GM23248 (cell line): ENCODE measurements at places on chromosomes 2 and 18. TPM values are rescaled to one million over a fixed set of nuclear protein-coding genes. Genes with fewer than 3 reads are reported as not detected.

Gene SPHKAP
- total RNA-seq = 0.13 and 0.32 TPM in 2 replicates

Gene IL36RN
- not detected in 2 replicates for total RNA-seq

Gene TTC32
- total RNA-seq = 1.5 TPM in 1 of 2 replicates, not detected in the other

Gene MAPK4
- 0.22 TPM in 1 of 2 replicates, not detected in the other for total RNA-seq

Gene HES6
- 0.86 and 0.89 TPM in 2 replicates for total RNA-seq

Gene FAM237A
- not detected in 2 replicates for total RNA-seq

Gene HPCAL1
- 36.5 and 65.4 TPM in 2 replicates for total RNA-seq

Gene DOK6
- total RNA-seq = 0.76 and 5.2 TPM in 2 replicates

Gene PKDCC
- total RNA-seq = 9.9 and 12.8 TPM in 2 replicates

- DNase-seq = no peak
Measured at GRCh38 chr2:148616662-148617061, 27.9 kb upstream of the EPC2 start.

DNA sequence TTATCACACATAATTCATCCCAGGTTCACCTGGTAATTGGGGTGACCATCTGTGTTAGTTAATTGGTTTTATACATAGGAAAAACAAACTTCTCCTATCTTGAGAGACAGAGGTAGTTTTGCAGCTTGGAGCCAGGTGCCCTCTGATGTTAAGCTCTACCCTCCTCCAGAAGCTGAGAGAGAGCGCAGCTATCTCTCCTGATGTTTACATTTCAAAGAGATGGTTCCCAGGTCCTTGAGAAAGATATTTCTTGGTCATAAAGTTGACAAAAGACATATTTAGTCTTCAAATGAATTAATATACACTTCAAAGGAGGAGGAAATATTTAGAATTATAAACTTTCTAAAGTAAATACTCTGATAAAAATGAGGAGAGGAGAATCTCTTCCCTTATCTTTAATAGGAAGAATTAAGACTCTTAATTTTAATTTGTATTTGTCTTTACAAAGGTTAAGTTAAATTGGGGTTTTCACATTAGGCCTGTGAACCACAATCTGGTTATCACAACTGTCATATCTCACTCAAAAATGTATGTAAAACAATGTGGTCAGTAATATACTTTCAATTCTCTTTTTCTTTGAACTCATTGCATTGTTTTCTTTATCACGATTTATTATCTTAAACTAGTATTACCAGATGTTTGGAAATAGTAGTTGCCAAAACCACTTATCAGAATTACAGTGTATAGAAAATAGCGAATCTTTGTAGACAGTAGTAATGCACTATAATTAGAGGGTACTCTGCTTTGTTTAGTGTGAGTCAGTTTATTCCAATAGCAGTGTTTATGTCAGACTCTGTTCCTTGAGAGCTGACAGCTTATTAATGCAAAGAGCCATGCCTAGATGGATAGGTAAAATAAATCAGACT, 26.8 kb downstream of the SERPINB4 start:
- DNase-seq = no peak

DNA sequence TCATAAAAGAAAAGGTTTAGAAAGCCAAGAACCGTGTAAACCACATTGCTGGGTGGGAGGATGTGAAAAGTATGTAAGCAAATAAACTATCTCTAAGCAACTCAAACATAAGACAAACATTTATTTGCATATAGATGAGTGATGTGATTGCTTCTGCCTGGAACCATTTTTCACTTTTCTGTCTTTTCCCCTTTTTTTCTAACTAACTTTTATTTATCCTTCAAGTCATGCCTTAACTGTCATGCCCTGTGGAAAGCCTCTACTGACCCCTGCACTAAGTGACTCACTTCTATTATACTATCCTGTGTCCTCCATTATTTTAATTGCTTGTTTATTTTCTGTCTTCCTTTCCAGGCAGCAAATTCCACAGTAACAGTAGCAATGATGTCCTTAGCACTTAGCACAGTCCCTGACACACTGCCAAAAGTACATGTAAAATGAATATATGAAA, 87.5 kb upstream of the CTAGE1 start:
- DNase-seq = peak; percentile 53

DNA sequence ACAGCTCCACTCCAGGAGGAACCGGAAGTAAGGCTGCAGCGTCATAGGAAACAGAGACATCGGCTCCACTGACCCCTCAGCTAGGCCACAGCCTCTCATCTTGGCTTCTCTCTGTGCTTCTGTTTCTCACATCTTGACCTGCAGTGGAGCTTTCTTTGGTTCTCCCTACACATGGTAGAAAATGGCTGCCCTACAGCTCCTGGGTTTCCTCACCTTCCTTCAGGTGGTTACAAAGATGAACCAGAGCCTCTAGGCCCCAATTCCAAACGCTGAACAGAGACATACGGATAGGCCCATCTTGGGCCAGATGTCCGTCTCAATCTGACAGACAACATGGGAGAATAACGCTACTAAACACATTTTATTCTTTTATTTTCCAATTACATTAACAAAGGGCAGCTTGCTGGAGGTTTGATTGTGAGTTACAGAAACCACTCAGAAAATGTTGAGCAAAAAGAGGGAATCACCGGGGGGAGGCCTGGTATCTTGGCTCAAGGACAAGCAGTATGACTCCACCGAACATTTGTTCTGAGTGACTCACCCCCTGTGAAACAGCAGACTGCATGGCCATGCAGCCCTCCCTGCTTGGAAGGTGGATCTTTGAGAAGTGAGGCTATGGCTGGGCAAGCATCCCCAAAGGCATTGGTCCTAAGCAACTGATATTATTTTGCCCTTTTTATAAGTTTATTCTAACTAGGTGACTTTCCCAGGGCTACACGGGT, 303.5 kb downstream of the CDCA7 start:
- peak; percentile 97 for DNase-seq

GRCh38 chr2:159136391-159136790, 150.1 kb downstream of the WDSUB1 start:
- DNase-seq = no peak

DNA sequence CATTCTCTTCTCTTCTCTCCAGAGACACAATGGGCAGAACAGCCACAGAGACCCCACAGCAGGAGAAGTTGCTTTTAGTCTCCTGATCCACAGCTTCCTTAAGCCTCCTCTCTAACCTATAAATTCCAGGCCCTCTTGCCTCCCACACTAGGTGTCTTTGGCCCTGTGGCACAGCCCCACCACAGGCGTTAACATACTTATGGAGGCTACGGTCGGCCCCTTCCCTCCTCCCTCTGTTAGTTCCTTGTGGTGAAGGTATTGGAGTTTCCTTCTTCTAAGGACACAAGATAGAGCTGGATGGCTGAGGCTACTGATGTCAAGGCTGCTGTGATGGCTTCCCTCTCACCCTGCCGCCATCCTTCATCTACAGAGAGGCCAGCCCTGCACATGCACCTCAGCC, 123.5 kb upstream of the ACAA2 start:
- DNase-seq = no peak

DNA sequence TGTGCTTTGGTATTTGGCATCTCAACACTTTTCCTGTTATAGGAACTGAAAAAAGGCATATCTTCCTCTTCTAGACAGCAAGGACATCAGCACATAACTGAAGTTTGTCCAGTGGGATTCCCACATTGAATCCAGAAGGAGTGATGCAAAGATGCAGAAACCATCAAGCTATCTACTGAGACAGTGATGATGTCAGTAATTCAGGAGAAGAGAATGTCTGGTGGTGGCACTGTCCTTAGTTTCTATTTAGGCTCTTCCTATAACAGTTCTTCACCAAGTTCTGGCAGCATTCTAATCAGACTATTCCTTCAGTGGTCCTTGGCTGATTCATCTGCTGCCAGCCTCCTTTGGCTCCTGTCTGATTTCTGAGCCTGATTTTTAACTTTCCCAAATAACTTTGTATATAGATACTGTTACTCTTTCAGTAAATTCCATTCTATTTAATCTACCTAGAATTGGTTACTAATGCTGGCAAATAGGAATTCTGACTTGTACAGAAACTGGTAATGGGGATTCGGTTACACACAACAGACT, 56.6 kb upstream of the AGPS start:
- DNase-seq = peak; percentile 55

GRCh38 chr2:135728064-135728743, 13.5 kb upstream of the UBXN4 start:
- no peak for DNase-seq

GRCh38 chr2:43592443-43592842, 3.4 kb downstream of the THADA start:
- peak; percentile 78 for DNase-seq

DNA sequence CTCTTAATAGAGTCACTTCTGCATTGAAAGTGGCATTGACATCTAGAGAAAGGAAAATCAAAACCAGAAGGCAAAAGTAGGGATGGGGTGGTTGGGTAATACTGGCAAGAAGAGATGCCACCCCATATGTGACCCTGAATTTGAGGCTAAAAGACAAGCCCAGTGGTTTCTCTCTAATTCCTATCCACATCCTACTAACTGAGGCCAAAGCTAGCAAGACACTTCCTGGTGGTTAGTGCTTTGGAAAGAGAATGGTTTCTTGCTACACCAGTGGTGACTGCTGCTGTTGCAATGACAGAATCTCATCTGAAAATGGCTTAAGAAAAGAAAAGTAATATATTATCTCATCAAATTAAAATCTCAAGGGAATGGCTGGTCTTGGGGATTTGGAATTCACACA, 640.6 kb downstream of the EPHA4 start:
- peak; percentile 53 for DNase-seq

- no peak for DNase-seq
Measured at GRCh38 chr2:126674075-126674744, 18.3 kb downstream of the GYPC start.

DNA sequence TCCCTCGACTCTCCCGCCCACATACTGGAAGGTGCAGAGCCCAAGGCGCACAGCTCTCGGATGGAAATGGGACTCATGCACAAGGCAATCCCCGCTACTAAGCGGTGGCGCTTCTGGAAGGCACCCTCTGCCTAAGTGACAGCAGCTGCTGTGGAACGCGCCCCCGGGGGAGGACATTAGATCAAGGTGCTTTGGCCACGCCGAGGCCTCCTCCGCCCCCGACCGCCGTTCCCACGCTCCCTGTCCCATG, 202 bp downstream of the MCEE start:
- peak; percentile 82 for DNase-seq

DNA sequence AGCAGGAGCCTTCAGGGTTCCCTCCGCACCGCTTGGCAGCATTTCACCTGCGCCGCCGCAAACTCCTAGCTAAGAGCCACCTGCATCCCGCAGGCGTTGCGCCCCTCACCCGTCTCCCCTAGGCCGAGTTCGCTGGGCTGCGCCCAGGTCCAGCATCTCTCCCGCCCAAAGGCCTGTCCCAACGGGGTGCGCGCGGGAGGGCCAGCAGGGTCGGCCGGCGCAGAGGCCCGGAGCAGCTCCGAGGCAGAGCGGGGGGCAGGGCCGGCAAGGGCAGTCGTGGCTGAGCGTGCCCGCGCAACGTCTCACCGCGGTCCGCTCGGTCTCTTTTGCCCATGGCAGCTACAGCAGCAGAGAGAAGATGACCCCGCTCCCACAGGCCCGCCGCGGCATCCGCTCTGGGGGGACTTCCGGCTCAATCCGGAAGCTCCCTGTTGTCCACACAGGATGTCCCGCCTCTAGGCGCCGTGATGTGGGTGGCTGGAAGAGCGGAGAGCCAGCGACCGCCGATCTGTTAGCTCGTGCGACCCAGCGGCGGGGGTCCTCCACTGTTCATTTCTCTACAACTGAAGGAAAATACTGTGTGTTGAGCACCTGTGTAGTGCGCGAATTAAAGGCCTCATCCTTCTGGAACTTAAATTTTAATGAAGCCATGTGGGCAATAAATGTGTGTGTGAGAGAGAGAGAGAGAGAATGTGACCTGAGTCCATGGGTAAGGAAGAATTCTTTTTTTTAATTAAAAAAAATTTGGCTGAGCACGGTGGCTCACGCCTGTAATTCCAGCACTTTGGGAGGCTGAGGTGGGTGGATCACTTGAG, at the start of gene ERCC3:
TSS of gene ERCC3 (minus strand) at position 397 of the 815 bp plus-strand sequence. CDS start at position 334, 63 bp downstream.
- peak; percentile 90 for DNase-seq

- no peak for DNase-seq
Measured at GRCh38 chr2:179049546-179050311, at the start of gene CCDC141. Gene CCDC141, minus strand, starts transcription at chr2:179050137. Its CDS starts 196 bp downstream, at chr2:179049941.

DNA sequence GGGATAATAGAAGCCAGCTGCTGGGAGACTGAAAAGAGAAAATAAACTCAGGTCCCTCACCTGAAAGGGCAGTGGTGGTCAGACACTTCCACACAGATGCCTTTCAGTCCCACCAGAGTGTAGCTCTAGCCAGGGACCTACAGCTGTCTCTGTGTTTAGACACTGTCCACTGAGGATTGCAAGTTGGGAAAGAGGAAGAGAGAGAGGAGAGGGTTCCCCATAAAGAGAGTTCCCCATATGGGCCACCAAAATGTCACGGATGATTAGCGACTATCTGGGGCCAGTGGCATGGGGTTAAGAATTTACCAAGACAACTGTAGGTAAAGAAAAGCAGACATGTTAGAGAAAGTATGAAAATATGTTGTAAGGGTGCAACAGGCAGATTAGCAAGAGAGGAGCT, 36.7 kb upstream of the SKA1 start:
- no peak for DNase-seq

- DNase-seq = no peak
Measured at GRCh38 chr2:227674485-227674884, 7.9 kb downstream of the SCYGR5 start.

- no peak for DNase-seq
Measured at GRCh38 chr18:70113511-70113910, 92.0 kb downstream of the RTTN start.

GRCh38 chr2:208254118-208254870, 577 bp downstream of the IDH1 start:
- DNase-seq = peak; percentile 93

GRCh38 chr2:167342769-167343168, 454.5 kb downstream of the XIRP2 start:
- no peak for DNase-seq

GRCh38 chr18:73842795-73843394, 304.7 kb downstream of the FBXO15 start:
- DNase-seq = peak; percentile 71

DNA sequence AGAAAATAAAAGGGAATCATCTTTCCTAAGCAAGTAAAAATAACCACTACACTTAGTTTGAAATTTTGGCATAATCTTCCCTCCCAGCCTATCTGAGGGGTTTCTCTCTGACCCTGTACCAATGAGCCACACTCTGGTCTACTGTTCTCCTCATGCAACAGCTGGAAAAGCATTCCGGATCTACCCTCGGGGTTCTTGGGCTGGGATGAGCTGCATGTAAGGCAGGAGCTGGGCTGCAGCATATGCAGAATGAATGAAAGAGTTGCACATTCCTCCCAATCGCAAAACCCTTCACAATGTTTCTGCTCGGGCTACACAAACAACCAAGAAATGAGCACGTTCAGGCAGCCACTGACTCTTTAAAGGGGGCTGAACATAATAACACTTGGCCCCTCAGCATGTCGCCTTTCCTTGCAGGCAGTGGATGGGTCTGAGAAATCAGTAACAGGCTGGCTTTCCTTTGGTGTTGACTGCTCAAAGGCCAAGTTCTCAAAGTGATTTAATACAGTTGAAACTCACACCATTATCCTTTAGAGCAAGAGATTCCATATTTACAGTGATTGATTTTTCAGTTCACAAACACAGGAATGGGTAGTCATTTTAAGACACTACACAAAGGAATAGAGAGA, 180.4 kb upstream of the ZFP36L2 start:
- no peak for DNase-seq
